ENCODE measurements at places on chromosomes 5 and 9.

- no peak for DNase-seq
Observed at GRCh38 chr5:153523831-153524230, 33.4 kb downstream of the GRIA1 start.

DNA sequence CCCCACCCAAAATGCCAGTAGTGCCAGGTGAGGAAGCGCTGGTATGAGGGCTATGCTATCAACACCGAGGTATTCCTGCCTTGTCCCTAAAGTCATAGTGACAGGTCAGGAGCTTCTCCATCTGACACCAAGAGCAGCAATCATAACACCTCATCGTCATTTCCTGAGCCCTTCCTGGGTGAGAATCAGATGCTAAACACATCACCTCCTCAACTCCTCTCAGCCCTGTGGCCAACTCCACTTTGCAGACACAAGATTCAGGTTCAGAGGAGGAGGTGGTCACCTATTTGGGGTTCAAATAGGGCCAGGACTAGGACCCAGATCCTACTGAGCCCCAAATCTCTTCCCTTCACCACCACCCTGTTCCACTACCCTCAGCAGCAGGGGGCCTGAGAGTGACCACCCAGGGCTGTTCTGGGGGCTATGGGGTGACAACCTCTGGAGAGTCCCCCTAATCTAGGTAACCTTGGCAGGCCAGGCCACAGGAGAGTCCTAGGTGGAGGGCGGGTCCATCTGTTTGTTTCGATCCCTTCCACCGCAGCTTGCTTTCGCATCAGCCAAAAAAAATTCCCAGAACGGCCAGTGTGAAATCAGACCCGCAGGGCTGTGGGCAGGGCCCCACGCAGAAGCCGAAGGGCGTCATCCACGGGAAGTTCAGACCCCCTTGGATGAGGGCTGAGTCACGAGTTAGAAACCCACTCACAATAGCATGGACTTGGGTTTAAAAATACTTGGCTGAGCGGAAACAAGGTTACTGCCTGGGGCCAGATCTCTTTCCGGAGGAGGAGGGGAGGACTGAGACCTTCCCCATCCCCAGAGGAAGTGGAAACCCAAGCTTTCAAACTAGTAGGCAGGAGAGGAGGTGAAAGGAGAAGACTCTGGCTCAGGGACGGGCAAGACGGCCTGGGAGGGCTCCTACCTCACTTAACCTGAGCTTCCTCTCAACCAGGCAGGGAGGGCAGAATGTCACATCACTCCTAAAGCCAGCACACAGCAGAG, 8.7 kb downstream of the STK10 start:
- DNase-seq, result no peak

DNA sequence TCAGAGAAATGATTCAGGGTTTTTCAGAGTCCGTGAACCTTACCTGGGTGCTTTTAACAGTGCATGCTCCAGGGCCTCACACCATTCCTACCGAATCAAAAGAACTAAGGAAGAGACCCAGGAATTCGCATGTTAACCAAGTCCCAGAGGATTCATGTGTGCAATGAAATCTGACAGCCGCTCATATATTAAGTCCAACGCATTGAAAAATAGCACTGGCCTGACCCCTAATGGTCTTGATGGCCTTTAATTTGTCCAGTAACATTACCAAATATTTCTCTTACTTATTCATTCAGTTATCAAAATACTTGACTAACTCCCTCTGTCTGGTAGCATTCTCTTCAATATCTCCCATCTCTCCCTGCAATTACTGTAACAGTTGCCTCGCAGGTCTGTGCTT, 55.0 kb upstream of the MARCHF11 start:
- no peak for DNase-seq

- no peak for DNase-seq
Observed at GRCh38 chr5:78399116-78399515, 38.7 kb downstream of the SCAMP1 start.

DNA sequence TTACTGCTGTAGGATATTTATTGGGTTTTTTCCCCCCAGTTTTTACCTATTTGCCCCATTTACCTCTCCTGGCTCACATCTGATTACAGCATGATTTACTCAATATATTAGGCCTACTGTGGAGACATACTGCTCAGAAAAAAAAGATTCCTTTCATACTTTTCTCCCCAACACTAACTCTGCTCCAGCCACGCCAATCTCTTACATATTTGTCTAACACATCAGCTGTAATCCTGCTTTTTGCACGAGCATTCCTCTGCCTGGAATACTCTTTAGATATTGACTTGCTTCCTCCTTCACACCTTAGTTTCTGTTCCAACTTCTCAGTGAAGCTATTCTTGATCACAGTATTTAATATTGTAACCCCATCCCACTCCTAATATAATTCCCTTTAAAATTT, 158.1 kb upstream of the VCAN start:
- no peak for DNase-seq

- no peak for DNase-seq
Observed at GRCh38 chr5:14597080-14597479, 15.5 kb downstream of the OTULINL start.

- no peak for DNase-seq
Observed at GRCh38 chr9:103037508-103038477, 42.7 kb downstream of the CYLC2 start.

DNA sequence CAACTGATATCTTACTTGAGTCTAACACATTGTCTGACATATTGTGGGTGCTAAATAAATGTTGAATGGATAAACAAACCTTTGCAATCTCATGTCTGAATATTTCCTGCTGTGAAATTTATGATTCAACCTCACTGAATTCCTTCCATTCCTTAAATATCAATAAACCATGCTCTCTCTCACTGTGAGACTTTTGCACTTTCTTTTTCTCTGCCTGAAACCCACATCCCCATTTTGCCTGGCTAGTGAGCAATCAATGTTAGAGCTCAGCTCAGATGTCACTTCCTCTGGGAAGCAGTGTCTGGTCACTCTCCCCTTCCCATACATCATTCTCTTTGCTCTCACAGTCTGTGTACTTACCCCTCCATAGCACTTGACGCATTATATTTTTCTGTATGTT, 383.7 kb upstream of the TRPC7 start:
- no peak for DNase-seq

- DNase-seq, result no peak
Observed at GRCh38 chr9:34558364-34558763, 31.2 kb downstream of the CNTFR start.

DNA sequence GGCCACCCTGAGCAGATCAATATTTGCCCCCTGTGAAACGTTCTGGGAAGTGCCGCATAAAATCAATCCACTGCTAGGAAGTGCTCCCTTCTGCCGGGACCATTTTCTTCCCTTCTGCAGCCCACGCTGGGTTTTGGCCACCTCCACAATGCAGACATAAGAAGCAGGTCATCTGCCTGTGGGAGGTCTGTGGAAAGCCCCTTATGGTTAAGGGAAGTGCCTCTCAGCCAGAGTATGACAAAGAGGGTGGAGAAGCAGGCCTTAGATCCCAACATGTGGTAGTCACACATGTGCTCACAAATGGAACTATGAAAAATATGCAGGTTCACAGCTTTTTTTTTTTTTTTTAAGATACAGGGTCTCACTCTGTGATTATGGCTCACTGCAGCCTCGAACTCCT, 82.8 kb downstream of the SLC1A3 start:
- no peak for DNase-seq

DNA sequence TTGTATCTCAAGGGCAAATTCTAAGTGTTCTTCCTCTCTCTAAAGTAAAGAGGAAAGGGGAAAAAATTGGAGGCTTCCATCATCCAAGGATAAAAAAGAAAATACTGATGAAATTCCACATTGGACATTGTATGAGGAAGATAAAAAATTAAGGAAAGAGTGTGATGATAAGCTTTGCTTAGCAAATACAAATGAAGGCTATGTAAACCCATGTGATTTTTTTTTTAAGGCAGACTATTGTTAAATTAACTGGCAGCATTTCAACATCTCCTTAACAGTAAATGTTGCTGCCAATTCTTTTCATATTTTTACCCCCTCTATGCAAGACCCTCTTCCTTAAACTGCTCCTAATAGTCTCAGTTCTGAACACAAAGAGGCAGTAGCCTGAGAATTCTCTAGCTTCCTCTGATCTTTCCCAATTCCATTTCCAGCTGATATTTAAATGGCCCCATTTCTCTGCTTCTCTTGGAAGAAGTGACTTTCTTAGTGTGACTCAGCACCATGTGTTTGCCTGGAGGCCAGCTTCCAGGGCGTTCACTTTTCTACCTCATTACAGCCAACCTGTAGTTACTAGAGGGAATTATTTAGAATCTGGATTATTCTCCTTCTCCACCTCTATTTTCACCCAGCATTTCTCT, 159.7 kb downstream of the TLE1 start:
- DNase-seq, result no peak

- no peak for DNase-seq
Observed at GRCh38 chr5:147629196-147629595, 119.3 kb upstream of the DPYSL3 start.

- no peak for DNase-seq
Observed at GRCh38 chr5:139148306-139148705, 49.9 kb downstream of the SIL1 start.

GRCh38 chr5:151106043-151106442, 25.2 kb upstream of the TNIP1 start:
- DNase-seq, result no peak

DNA sequence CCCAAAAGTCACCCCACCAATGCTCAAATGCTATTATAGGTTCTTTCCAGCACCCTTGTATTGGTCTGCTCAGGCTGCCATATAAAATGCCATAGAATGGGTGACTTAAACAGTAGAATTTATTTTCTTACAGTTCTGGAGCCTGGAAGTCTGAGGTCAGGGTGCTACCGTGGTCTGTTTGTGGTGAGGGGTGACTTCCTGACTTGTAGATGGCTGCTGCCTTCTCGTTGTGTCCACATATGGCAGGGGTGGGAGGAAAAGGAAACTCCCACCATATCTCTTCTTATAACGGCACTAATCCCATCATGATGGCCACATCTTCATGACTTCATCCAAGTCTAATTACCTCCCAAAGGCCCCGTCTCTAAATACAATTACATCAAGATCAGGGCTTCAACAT, 257.8 kb upstream of the TARS1 start:
- no peak for DNase-seq

GRCh38 chr5:97750576-97750975, 567.5 kb upstream of the RIOK2 start:
- DNase-seq, result no peak

DNA sequence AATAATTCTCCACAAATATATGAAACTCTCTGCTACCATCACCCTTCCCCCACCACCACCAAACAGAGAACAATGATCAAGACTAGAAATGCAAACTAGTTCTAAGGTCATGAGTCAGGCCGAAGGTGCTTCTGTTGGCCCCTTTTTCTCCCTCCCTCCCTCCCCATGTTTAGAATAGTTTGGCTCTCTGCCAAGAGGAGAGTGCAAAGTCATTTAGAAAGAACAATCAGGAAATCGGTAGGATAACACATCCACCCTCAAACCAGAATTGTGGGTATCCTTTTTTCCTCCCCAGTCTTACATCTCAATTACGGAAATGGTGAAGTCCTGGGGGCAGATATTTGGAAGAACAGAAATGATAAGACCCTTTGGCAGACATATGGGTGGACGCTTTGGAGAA, 170.1 kb downstream of the SLF1 start:
- DNase-seq, result no peak

- DNase-seq, result no peak
Observed at GRCh38 chr5:172339264-172340180, 56.0 kb upstream of the UBTD2 start.

- DNase-seq, result no peak
Observed at GRCh38 chr9:121450241-121450640, 49.4 kb downstream of the GGTA1 start.

DNA sequence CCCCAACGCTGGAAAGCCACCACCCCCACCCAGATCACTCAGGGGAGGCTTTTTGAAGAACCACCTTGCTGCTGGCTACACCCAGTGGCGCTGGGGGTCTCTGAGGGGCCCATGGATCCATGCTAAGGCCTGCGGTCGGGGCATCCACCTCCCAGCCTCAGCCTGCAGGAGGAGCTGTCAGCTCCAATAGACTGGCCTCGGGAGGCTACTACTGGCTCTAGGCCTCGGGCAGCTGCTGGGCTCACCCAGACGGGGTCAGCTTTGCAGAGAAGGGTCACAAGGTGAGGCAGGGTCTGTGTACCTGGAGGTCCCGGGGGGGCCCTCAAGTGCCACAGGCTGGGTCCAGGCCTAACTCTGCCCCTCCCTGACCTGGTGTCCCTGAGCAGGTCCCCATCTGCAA, 193.7 kb downstream of the OLFM1 start:
- DNase-seq, result no peak

- no peak for DNase-seq
Observed at GRCh38 chr5:135930029-135930948, 24.5 kb downstream of the LECT2 start.

DNA sequence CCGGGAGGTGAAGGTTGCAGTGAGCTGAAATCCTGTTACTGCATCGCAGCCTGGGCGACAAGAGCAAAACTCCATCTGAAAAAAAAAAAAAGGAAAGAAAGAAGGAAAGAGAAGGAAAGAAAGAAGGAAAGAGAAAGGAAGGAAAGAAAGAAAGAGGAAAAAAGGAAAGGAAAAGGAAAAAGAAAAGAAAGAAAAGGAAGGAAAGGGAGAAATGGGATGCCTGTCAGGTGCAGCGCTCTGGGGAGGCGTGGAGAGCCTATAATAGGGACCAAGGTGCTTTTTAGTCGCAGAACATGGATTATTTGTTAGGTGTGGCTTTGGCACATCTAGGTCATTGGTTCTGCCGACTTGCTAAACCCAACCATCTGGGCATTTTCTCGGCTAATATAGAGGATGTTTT, 17.9 kb downstream of the EXOSC2 start:
- no peak for DNase-seq

- no peak for DNase-seq
Observed at GRCh38 chr5:130520211-130520610, 615.9 kb downstream of the CHSY3 start.

DNA sequence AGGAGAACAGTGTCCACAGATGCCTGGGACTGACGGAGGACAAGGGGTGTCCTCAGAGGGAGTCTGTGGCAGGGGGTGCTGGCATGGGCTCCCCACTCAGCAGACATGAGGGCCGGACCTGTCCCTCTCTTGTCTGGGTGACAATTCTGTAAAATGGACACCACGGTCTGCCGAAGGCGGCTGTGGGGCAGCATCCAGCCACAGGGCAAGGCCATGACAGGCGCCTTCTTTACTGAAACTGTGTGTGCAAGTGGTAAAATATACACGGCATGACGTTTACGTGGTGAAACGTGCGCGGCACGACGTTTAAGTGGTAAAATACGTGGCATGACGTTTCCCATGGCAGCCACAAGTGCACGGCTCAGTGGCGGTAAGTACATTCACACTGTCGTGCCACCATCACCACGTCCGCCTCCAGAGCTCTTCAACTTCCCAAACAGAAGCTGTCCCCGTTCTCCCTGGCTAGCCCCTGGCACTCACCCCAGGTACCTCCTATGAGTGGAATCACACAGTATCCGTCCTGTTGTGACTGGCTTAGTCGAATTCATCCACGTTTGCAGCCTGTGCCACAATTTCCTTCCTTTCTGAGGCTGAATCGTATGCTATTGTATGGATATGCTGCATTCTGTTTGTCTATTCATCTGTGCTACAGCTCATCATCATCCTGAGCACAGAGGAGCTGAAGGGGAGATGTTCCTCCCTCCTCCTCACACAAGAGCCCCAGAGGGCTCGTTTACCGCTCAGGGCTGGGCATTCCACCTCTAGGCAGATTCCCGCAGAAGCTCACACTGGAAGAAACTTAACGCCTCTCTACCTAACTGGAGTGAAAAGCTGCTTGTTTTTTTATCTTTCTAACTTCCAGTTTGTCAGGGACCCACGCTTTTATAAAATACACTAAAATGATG, 52.5 kb downstream of the COL23A1 start:
- no peak for DNase-seq

- no peak for DNase-seq
Observed at GRCh38 chr5:76978869-76979268, 26.0 kb downstream of the CRHBP start.
